Erythroblast (primary cell): ENCODE measurements at places on chromosomes 2 and 18.

DNA sequence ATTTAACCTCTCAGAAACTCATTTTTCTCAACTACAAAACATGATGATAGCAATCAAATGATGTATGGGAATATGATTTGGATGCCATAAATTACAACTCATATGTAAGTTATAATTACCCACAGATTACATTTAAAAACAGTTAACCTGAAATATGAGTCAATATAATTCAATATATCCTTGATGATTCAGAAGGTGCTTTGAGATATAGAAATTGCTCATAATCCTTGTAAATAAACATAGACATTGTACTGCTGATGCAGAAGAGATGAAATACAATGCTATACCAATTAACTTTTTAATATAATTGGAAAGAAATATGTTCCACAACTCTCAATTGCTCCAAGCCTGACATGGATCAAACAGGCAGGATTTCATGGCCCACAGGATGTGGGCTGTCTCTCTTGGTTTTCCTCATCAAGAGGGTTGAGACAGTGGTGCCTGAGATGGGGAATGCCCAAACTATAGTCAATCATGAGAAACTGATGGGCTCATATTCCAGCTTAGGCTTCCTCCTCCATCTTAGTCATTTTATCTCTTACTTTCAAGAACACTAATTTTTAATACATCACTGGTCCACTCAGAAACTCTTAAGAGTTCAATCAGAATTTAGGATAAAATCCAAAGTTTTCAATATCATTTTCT is 49.4 kb downstream of the NCKAP5 start:
- DNase-seq = no peak

DNA sequence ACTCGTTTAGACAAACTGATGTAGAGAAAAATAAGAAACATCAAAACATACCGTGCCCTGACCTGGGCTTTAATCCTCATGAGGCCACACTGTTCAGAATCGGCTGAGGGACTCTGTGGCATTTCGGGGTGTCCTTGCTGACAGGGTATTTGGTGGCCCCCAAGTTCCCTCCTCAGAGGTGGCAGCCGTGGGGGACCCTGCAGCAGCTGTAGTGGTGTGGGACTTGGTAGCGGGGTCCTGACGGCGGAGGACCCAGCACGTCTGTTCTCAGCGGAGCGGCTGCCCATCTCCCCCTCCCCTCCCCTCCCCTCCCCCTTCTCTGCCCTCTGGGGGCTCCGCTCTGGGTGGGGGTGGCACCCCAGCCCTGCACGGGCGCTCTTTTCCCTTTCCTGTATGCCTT is 18.4 kb downstream of the KCNG2 start:
- no peak for DNase-seq

DNA sequence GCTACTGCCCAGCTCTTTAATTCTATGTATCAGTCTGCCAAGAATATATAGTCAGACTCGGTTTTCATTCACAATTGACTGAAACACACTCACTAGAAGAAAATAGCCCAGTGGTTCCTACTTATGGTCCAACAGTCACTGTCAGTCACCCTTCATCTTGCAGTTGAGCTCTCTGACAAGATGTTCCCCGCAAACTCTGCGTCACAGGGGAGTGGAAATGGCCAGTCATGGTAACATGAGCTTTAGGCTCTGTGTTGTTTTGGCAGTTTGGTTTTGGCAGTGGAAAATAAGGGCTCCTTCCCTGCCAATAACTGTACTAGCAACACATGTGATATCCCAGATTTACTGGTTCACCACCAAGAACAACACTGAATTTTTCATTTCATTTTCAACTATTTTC is 122.5 kb downstream of the PRPF40A start:
- no peak for DNase-seq

DNA sequence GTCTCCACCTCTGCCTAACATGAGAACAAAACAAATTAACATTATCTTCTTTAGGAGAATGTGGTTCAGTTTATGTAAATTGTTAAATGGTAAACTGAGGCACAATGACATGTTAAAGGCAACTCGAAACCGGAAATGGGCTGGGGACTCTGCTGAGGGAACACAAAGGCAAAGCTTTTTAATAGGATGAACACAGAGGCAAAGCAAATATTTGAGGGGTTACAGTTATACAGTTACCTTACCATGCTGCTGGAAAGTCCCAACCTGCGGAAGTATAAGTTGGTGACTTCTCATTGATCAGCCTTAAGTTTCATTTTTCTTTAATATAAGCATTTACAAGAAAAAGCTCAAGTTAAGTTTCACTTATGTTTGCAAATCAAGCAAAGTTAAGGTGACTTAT is 195.0 kb downstream of the DLGAP1 start:
- no peak for DNase-seq

DNA sequence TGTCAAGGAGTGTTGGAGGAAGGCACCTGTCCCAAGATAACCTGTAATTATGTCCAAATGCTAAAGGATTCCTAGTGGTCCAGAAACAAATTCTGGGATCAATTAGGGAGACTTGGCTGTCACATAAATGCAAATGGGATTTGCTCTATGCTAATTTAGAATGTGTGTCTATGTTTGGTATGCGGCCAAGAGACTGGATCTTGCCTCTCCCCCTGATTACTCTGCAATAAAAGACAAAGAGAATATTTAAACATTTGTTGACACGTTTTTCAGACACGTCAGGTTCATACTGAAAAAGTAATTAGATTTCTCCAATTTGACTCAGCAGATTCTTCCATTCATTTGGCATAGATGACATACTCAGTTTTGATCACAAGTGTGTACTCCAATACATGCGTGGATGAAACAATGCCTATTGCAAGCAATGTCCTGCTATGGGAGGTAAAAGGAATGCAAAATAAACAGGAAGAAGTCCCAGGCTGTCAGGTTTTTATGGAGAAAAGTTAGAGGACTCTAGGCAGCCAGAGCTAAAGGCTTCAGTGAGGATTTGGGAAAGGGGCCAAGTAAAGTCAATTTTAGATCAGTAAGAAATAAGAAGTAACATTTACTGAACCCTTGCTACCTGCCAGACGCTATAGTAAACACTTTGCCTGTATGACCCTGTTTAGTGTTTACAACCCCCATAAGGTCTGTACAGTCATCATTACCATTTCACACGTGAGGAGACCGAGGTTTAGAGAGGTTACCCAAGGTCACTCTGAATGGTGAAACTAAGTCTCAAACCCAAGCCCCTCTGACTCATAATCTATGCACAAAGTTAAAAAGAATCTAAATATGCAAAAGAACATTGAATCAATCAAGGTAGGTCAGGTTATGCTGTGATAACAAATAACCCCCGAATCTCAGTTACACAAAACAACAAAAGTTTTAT is 7.8 kb downstream of the ANTXR1 start:
- DNase-seq = no peak

- peak; percentile 75 for DNase-seq
Observed at GRCh38 chr2:10057231-10058107, 14.1 kb downstream of the KLF11 start.

DNA sequence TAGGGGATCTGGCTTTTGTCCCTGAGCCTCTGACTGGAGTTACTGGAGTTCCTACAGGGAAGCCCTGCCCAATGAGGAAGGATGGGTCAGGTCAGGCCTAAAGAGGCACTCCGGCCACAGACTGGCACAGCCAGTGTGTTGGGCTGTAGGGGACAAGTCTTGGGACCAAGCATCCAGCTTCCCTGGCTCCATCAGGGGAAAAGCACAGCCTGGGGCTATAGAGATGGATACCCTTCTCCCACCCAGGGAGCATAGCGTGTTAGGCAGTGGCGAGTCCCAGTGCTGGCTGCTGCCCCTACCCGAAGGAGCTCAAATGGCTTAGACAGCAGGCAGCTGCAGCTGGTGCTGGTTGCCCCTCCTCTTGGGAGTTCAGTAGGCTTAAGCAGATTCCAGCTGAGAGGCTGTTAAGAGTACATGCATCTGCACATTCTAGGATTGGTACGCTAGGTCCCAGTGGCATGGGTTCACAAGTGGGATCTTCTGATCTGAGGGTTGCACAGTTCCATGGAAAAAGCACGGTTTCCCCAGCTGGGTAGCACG is 111.4 kb downstream of the DCDC2C start:
- DNase-seq = no peak

GRCh38 chr2:58064086-58064485 is 17.5 kb downstream of the VRK2 start:
- DNase-seq = no peak

DNA sequence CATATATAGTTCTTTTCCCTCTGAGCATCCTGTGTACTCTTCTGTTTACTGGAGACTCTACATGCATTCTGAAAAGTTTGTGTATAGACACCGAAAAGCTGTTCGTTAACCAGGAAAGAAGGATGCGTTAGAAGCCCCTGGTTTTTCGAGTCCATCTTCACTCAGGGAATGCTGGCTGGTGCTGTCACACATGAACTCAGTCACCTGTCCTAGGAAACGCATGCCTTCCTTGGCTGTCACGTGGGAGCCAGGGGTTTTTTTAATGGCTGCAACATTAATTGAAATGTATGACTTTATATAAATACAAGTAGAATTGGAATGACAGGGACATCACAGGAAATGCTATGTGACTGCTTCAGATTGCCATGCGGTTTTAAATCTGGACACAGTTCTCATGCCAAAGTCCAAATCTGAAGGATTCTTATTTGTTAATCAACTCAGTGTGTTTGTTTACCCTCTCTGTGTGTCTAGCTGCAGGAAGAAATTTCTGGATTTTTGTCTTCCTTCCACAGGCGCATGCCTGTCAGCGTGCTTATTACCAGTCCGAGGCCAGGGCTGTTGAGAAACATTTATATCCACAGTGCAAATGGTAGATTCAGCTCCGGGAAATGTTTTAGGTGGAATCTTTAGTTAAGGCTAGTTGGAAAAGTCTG is 2.6 kb downstream of the RAMP1 start:
- DNase-seq = no peak

- peak; percentile 87 for DNase-seq
Observed at GRCh38 chr18:48675352-48675761, 136.5 kb downstream of the CTIF start.

DNA sequence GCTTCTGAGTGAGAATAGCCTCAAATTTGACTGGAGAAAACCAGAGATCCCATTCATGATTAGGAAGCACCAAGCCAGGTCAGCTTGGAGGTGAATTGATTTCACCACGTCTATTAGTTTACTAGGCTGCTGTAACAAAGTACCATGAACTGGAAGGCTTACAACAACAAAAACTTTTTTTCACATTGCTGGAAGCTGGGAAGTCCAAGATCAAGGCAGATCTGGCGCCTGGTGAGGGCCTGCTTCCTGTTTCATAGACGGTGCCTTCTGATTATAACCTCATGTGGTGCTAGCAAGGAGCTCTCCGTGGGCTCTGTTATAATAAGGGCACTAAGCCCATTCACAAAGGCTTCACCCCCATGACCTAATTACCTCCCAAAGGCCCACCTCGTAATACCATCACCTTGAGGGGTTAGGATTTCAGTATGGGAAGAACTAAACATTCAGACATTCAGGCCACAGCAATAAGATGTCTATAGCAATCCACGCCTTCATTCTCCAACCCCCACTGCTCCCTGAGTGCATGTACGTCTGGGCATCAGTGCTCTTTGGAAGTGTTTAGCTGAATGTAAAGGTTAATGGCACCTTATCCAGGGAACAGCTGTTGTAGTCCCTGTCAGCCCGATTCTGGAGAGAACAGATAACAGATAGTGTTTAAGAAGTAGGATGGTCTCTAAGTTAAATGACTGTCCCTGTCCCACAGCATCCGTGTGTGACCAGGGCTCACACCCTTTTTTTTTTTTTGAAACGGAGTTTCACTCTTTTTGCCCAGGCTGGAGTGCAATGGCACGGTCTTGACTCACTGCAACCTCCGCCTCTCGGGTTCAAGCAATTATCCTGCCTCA is 89.2 kb downstream of the SOCS6 start:
- peak; percentile 93 for DNase-seq

DNA sequence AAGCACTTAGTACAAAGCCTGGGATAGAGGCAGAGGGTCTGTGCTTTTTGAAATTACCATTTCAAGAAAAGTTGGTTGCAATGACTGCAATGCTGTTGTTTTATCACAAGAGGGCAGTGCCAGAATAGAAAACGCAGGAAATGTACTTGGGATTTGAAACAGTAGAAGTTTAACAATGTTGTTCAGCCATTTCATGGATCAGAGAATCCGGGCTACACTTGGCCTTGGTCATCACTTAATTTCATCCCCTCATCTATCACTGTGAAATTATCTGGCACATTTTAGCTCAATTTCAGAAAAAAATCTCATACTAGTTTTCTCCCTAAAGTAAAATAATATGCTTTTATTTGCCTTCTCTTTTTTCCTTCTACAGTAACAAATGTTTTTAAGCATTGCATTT is 70.8 kb downstream of the RAPGEF4 start:
- peak; percentile 42 for DNase-seq

DNA sequence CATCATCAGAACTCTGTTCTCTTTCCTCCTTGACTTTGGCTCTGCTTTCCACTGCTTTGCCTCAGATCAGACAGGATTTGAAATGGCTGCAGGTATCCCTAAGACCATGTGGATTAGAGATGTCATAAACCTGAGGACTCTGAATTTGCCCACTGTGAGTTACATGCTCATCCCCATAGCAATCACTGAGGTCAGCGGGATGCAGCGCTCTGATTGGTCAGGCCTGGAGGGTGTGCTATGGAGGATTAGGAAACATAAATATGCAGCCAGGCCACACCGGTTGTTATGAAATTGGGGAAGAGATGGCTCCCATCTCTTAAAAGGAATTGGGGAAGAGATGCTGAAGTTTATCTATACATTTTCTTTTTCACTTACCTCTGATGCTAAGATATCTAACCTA is 73.7 kb upstream of the DNAJC10 start:
- peak; percentile 37 for DNase-seq
